Right hindlimb (tissue), 1 donor: ENCODE measurements at places on chromosomes 16 and 17.

GRCh38 chr16:8887952-8888560 lies 5.9 kb downstream of the LITAFD start:
- DNase-seq = no peak

- no peak for DNase-seq
These were observed 47.8 kb downstream of the ERN1 start for GRCh38 chr17:64081802-64082799.

DNA sequence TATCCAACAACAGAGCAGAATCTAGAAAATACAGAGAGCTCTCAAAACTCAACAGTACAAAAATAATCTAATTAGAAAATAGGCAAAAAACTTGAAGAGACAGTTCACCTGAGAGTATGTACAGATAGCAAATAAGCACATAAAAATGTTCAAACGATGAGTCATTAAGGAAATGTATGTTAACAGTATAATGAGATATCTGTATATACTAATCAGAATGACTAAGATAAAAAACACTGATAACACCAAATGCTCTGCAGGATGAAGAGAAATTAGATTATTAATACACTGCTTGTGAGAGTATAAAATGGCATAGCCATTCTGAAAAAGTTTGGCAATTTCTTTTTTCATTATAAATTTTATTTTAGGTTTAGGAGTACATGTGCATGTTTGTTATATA lies 1307.6 kb upstream of the GOT2 start:
- no peak for DNase-seq

GRCh38 chr17:73482894-73483293 lies 161.4 kb downstream of the SDK2 start:
- DNase-seq = no peak
